Stimulated activated CD8-positive, alpha-beta memory T cell treated with anti-CD3 and anti-CD28 coated beads, Interleukin-2, amount 100 ng/mL, for 1 hour (primary cell): ENCODE measurements at places on chromosomes 5 and 9.

DNA sequence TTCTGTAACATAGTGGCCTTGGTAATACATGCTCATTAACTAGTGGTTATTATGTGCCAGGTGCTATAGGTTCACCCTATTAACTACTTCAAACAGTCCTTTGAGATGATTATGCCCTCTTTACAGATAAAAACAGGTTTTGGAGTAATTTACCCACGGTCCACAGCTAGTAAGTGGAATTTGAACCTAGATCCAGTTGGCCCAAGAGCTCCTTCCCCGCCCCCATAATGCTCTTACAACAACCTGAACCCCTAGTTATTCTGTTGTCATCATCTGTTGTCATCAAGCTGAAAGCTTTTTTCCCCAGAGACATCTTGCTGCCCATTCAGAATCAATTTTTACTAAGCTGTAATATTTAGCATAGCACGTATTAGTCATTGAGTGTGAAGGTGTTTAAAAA is 23.2 kb downstream of the XPA start:
- DNase-seq = no peak

- no peak for DNase-seq
Observed at GRCh38 chr5:96114736-96115135, 153.1 kb upstream of the ELL2 start.

GRCh38 chr9:82650368-82650767 is 412.6 kb downstream of the RASEF start:
- DNase-seq = no peak

- no peak for DNase-seq
Observed at GRCh38 chr9:124212381-124213050, 45.2 kb upstream of the NEK6 start.

GRCh38 chr5:160133071-160133917 is 14.0 kb upstream of the PWWP2A start:
- DNase-seq = no peak

DNA sequence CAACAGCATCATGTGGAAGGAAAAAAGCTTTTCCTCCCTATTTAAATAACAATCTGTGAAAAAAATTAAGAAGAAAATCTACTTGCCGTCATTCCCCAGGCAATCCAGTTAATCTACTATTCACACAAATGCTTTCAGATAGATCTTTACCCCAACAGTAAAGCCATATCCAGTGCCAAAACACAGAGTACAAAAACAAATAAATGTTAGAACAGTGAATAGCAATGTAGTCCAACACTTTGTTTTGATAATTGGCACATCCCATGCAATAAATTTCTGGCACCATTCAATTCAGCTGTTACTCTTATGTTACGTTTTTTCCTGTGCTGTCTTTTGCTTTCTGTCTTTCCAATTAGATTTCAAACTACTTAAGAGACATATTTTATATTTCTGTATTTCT is 2245.5 kb upstream of the WWC1 start:
- DNase-seq = no peak
